ENCODE measurements at places on chromosomes 12 and 14.

DNA sequence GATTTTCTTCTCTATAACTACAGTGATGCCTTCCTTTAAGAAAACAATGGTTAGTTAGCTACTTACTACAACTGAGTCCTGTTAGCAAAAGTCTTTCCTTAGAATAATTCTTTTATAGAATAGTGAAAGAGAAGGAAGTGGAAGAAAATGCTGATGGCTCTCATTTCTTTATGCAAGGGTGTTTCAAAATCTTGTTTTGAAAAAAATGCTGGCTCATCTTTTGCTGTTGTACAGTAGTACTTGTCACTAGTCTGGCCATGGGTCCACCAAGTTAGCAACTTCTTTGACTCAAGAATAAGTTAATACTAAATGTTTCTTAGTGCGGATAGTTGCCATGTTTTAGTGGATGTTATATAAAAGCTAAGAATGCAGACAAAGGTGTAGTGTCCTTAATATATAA, 225.4 kb downstream of the PTPRO start:
- DNase-seq: no peak

- DNase-seq: no peak
Measured at GRCh38 chr12:132723764-132724140, 13.1 kb downstream of the PGAM5 start.

DNA sequence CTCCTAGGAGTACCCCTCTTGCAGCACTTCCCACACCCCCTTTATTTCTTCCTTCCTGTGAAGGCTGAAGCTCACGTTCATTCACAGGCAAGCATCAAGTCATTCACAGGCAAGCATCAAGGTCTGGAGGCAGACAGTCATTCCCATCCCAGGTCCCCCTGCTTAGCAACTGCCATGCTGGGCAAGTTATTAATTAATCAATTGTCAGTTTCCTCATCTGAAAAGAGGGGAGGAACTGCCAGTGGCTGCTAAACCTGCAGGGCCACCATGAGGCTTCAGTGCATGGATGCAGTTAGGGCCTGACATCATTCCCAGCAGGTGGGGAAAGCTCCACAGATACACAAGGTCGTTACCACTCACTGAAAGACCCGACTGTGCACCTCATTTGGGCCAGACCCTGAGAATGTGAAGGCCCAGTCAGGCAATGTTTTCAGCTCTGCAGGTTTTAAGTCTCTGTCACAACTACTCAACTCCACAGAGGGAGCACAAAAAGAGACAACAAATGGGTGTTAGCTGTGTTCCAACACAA, 85.0 kb upstream of the GPR68 start:
- no peak for DNase-seq

DNA sequence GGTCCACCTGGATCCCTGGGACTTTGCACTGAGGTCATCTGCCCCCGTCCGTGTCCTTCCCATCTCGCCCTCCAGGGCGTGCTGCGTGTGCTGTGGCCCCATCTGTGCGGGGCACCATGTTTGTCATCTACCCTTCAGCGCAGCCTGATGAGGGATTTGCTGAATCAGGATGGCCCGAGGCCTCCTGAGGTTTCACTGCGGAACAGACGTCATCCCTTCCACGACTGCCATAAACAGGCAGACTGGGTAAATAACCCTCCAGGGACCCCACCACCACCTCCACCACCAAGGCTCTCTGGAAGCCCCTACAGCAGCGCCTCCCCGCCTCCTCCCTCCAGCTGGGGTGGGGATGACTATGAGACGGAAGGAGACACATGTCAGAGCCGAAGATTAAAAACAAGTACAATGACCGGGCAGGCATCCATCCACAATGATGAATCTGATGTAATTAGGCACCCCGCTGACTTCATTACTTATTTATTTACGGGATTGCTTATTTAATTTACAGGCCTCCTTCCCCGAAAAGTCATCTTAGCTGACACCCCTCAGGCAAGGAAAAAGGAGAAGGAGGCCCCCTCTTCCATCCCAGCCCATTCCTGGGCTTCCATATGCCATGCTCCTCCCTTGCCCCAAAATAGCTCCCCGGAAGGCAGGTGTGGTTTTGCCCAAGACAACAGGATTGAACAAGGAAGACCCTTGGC, 39.4 kb downstream of the NCOR2 start:
- no peak for DNase-seq

DNA sequence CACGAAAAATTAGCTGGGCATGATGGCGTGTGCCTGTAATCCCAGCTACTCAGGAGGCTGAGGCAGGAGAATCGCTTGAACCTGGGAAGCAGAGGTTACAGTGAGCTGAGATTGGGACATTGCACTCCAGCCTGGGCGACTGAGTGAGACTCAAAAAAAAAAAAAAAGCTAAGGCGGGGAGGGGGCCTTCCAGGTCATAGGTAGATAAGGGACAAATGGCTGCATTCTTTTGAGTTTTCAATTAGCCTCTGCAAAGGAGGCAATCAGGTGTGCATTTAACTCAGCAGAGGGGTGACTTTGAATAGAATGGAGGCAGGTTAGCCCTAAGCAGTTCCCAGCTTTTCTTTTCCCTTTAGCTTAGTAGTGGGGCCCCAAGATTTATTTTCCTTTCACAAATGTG, 743 bp upstream of the AACS start:
- no peak for DNase-seq

DNA sequence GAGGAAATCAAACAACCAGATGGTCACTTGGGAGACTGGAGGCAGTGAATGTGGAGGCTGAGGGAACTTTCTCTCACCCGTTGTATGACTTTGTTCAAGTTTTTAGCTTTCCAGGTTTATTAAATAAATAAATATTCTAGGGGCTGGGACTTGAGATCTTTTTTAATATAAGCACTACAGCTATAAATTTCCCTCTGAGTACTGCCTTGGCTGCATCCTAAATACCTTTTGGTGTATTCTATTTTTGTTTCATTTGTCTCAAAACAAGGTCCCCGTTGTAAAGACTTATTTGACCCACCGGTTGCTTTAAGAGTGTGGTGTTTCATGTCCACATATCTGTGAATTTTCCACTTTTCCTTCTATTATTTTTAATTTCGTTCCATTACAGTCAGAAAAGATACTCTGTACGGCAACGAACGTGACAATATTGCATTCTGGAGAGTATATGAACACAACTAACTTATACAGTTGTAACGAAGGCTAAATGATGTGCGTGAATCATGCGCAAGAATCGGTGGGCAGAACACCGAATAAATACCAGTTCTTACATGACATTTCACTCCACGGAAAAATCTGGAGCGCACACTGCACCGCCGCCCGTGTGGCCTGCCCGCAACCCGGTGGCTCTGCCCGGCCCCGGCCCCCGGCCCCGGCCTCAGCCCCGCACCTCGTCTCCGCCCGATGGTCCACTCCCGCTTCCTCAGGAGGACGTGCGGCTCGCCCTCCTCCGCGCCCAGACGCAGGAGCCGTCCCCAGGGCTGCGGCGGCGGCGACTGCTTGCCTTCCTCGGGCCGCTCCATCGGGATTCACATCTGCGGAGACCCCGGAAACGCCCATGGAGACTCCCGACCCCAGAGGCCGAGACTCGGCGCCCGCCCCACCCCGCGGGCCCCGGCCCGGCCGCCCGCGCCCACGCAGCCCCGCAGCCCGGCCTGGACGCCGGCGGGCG, 602 bp downstream of the CHFR start:
- no peak for DNase-seq

GRCh38 chr14:95040708-95041476, 116.4 kb downstream of the DICER1 start:
- DNase-seq: no peak

DNA sequence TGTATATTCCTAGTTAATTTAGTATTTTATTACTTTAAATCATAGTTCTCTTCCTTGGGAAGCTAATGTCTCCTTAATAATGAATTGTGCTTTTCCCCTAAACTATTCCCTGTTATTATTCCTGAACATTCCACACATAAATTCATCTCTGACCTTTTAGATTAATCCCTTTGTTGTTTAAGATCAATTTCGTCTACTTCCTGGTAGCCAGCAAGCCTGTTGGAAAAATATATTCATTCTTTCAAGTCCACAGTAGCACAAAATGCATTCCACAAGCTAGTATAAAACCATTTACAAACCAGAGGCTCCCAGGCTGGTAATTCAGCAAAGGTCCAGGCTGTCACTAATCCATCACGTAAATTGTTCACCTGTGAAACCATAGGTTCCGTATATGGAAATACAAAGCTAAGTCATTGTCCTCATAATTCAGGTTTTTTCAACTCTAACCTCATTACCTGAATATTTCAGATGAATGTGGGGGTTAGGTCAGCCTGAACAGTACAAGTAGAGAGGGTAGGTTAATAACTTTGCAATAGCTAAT, 232.7 kb downstream of the SEC23A start:
- no peak for DNase-seq

- DNase-seq: no peak
Measured at GRCh38 chr12:58268069-58268468, 326.7 kb downstream of the ATP23 start.

- DNase-seq: no peak
Measured at GRCh38 chr14:104587641-104588040, 8.1 kb downstream of the C14orf180 start.

- DNase-seq: no peak
Measured at GRCh38 chr14:91963465-91963864, 16.0 kb upstream of the FBLN5 start.

DNA sequence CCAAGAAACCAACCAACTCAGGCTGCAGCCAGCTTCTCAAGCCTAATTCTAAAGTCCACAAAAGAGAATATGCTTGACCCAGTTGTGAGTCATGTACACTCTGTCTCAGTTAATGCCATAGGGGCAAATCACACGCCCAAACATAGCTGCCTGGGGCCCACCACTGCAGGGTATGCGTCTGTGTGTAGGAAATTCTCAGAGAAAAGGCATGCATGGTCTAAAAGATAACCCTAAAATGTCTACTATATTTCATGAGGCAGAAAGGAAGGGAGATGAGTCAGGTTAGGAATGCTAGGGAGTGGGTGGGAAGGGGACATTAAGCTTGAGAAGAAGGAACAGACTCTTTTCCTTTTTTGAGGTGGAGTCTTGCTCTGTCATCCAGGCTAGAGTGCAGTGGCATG, 22.3 kb upstream of the SPTLC2 start:
- DNase-seq: no peak

GRCh38 chr14:72630374-72630773, 263.5 kb downstream of the DPF3 start:
- DNase-seq: no peak

- DNase-seq: no peak
Measured at GRCh38 chr12:89208661-89209096, 143.6 kb downstream of the DUSP6 start.

- DNase-seq: no peak
Measured at GRCh38 chr12:68113644-68114043, 45.9 kb downstream of the IFNG start.

DNA sequence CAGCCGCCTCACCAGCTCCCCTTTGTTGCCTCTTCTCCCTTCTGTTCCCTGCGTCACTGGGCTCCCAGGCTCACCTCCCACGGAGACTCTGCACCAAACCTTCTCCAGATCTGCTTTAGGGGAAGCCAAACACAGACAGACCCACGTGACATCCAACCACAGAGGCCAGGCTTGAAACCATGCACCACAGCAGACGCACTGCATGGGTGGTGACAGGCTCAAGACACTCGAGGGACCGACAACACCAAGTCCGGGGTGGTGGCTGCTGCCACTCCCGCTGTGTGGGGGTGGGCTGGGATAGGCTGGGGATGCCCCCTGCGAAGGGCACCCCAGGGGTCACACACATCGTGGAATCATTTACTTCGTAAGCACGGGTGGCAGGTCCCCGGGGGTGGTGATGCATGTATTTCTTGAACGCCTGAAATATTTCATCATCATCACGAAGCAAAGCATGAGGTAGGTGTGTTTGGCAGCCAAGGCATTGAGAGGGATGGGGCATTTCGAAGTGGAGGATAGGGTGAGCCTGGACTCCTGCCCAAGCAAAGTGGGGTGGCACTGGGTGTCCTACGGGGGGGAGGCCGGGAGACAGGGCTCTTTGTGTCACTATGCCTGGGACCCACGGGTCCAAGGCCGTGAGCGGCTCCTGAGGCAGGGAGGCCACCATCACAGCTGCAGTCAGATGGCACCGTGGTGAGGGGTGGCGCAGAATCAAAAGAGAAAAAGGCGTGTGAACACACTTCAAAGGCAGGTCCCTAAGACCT, 66.8 kb upstream of the RFLNA start:
- DNase-seq: peak; percentile 63

DNA sequence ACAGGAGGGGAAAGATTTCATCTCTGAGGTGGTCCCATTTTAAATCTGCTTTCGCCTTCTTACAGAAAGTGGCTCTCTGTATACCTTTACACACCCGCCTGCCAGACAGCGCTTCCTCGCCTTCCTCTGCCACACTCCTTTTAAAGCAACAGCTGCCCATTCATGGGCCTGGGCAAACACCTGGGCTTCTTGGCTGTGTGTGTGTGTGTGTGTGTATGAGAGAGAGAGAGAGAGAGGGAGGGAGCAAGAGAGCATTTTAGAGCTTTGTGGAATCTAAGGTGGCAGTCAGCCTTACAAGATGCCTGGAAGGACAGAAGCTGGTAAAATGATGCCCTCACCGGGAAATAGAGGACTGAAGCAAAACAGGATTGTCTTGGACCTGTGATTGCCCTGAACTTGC, 20.0 kb downstream of the PTHLH start:
- DNase-seq: no peak

DNA sequence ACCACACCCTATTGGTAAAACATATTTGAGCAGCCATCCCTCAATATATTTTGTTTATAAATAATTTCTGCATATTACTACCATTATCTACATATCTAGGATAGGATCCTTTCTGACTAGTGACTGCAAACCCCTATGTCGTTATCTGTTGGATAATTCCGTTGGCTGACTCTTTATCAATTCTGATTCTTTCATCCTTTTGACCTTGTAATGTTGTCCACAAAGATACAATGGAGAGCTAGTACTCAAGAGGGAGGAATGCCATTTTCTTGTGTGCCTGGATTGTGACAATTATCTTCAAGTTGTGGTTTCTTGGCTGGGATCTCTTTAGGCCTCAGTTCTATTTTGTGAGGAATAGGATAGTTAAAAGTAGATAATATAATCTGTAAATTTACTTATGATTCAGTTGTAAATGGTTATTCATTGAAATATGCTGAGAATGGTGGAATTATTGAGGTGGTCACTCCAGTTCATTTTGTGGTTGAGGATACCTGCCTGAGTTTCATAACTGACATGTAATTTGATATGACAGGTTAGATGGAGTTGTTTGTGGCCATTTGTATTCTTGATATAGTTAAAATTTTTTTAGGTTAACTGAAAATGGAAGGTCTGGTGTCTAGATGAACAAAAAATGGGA, 10.1 kb downstream of the CHST11 start:
- DNase-seq: no peak

GRCh38 chr12:109875572-109876131, 4.7 kb downstream of the GLTP start:
- no peak for DNase-seq

- DNase-seq: no peak
Measured at GRCh38 chr14:73468828-73469375, 10.6 kb upstream of the NUMB start.

DNA sequence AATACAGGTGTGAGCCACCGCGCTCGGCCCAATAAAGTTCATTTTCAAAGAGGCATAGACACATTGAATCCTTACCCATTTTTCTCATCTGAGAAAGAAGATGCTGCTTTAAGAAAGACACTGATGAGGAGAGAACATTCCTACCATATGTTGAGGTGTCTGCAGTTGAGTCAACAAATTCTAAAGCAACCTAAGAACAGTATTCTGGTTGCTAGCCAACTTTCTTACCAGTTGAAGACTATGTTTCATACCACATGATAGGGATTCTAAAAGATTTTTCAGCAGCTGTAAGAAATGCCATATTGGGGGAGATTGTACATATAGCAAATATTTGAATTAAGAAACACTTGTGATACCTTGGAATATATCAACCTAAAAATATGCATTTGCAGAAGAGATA, 160.1 kb downstream of the SRGAP1 start:
- DNase-seq: no peak
